ENCODE measurements at places on chromosomes 16 and 17.

- DNase-seq = no peak
These were observed 64.8 kb downstream of the MYO18A start for GRCh38 chr17:29115435-29115834.

DNA sequence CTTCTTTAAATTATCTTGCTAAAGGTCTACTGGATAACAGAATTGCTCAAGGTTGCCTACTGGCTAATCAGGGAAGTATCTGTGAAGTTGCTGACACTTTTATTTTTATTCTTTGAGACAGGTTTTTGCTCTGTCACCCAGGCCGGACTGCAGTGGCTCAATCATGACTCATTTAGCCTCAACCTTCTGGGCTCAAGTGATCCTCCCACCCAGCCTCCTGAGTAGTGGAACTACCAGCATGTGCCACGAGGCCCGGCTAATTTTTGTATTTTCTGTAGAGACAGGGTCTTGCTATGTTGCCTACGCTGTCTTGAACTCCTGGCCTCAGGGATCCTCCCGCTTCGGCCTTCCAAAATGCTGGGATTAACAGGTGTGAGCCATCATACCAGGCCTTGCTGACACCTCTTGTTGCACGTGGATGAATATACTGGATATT is 43.1 kb downstream of the GLG1 start:
- DNase-seq = no peak

- no peak for DNase-seq
These were observed 2.0 kb upstream of the TTYH2 start for GRCh38 chr17:74211141-74211911.

DNA sequence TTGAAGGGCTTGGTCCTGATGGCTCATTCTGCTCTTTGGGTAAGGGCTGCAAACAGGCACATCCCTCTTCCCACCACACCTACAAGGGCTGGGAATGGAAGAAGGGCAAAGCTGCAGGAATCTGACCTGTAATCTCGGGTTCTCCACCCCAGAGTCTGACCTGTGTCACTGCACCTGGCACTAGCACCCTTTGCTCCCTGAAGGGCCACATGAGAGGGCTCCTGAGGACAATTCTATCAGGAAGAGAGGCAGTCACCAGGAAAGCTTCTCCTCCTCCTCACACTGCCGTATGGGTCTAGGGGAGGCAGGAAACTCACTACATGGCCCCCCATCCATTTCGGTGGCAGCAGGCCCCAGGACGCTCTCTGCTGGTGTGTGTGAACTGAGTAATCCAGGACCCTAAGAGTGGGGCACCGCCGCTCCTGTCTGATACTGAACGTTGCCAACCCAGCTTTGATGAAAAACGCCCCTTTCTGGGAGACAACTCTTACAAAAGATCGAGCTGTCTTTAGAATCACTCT is 26.4 kb downstream of the TTLL6 start:
- no peak for DNase-seq

DNA sequence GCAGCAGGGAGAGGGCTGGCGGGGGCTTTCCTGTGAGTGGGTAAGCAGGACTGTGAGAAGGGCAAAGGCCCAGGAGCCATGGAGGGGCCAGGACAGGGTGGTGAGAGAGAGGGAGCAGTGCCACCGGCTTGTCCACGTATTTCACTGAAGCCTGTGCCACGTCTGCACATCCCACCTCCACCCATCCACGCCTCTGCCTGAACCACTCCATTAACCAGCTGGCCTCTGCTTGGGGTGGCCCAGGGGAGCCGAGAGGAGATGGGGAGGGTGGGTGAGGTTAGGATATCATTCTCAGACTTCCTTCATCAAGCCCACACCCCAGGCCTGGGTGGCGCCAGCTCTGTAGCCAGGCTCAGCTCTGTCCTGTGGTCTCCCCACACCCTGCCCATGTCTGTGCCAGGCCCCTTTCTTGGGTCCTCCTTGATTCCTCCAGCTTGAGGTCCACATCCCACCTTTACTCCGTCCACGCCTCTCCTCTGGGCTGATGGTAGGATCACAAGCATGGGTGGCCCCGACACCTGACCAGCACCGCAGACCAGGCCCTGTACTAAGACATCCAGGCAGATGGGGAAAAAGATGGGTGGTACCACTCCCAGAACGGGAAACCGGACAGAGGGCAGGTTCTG is 3.2 kb upstream of the FN3K start:
- no peak for DNase-seq

GRCh38 chr16:49615576-49615975 is 240.3 kb downstream of the ZNF423 start:
- no peak for DNase-seq

GRCh38 chr16:51815523-51815922 is 664.5 kb upstream of the SALL1 start:
- no peak for DNase-seq

DNA sequence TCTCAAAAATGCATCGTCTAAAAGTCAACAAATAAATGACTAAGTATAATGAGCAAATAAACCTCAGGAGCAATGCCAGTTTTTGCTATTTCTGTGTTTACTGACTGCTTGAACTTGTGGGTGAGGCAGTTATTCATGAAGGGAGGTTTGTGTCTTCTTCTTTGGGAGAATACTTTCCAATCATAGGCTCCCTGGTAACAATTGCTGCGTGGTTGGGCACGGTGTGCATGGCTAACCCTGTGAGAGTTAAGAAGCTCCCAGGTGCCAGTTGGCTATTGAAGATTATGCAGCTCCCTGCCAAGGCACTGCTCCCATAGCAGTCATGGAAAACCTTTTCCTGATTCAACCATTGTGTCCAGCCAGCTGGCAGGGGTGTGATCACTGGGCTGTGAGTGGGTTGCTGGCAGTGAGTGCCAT is 775.9 kb upstream of the GOT2 start:
- DNase-seq = no peak

- DNase-seq = no peak
These were observed 4.5 kb downstream of the IGF2BP1 start for GRCh38 chr17:49001671-49002070.

DNA sequence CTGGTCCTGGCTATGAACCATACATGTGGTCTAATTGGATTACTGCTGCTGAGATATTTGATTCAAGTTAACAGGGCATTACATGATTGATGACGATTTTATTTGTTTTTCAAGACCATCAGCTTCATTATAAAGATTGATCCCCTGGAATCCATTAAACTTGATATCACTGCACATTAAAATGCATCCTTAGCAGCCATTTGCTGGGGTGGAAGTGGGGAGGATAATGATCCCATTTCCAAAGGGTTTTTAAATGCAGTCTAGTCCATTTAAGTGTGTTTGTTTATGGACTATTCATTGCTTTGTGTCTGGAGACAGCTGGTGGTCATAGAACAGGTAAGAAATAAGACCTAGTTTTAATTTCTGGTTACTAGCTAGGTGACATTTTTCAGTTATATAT is 40.9 kb downstream of the ADAMTS18 start:
- DNase-seq = no peak

- peak; percentile 79 for DNase-seq
These were observed 32.8 kb upstream of the NUDT16L1 start for GRCh38 chr16:4660454-4661007.

- no peak for DNase-seq
These were observed 6.8 kb upstream of the MMP15 start for GRCh38 chr16:58018803-58019202.

DNA sequence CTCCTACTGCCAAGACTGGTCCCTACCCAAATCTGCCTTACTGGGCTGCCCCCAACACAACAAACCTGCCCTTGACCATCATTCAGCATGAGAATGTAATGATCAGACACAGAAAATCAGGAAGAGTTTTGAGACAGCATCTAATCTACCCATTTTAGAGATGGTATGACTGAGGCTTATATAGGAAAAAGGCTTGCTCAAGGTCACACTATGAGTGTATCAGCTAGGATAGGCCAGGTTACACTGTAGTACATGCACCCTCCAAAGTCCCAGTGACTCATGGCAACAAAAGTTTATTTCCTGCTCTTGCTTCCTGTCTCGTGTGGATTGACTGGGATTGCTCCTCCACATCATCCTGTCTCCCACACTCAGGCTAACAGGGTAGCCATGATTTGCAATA is 27.9 kb downstream of the NLRC5 start:
- DNase-seq = no peak

- peak; percentile 30 for DNase-seq
These were observed 16.9 kb downstream of the DOC2B start for GRCh38 chr17:164303-165235.

GRCh38 chr16:57859331-57859730 is 57.0 kb upstream of the KIFC3 start:
- no peak for DNase-seq

GRCh38 chr16:86791287-86792035 is 213.1 kb downstream of the FOXL1 start:
- no peak for DNase-seq

- DNase-seq = no peak
These were observed 3.1 kb downstream of the SCNN1G start for GRCh38 chr16:23185656-23186055.

DNA sequence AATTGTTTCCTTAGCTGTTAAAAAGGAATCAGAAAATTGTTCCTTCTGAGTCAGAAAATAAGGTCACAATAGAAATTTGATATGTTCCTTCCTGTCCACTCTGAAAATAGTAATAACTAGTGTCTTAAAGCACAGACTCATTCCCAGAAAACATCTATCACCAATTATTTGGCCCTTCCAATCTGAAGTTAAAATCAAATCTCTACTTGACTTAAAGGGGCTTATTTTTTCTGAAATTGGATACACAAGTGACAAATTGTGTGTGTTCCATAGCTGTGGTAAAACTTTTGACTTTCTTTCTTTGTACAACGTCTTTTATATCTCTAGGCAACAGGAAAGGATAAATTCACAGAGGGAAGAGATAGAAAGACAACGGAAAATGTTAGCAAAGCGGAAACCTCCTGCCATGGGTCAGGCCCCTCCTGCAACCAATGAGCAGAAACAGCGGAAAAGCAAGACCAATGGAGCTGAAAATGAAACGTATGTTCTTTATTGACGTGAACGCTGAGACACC is 54.5 kb upstream of the MRC2 start:
- DNase-seq = no peak

DNA sequence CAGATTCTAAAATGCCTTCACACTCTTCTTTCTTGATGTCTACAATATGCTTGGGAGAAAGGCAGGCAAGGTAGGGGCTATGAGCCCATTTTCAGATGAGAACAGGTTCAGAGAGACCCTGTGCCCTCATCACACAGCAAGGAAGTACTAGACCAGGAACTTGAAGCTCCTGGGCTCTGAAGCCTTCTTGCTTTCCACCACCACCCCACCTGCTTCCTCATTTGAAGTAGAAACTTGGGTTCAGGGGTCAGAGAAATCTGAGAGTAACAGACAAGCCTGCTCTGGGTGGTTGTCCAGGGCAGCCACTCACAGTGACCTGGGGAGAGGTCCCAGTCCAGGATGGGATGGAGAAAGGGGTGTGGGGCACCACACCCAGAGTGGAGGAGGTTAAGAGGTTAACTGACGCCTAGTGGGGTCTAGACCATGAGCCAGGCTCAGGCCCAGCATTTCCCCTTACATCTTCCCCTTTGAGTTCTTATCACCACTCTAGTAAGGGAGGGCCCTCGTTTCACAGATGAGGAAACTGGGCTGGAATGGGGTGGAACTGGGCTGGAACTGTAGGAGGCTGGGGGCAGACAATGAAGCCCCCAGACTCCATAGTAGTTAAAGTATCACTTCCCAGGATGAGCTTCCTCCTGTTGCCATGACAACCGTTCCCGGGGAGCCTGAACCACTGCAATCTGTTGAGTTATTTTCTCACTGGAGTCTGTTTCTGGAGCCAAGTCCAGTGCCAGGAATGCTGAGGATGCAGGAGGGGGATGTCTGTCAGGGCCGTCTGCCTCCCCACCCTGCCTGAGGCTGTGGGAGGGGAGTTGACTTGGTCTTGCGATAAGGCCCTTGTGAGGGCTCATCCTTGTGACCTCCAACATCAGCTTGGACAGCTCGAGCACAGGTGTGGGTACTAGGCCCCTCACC is 16.2 kb upstream of the PHF12 start:
- DNase-seq = no peak

DNA sequence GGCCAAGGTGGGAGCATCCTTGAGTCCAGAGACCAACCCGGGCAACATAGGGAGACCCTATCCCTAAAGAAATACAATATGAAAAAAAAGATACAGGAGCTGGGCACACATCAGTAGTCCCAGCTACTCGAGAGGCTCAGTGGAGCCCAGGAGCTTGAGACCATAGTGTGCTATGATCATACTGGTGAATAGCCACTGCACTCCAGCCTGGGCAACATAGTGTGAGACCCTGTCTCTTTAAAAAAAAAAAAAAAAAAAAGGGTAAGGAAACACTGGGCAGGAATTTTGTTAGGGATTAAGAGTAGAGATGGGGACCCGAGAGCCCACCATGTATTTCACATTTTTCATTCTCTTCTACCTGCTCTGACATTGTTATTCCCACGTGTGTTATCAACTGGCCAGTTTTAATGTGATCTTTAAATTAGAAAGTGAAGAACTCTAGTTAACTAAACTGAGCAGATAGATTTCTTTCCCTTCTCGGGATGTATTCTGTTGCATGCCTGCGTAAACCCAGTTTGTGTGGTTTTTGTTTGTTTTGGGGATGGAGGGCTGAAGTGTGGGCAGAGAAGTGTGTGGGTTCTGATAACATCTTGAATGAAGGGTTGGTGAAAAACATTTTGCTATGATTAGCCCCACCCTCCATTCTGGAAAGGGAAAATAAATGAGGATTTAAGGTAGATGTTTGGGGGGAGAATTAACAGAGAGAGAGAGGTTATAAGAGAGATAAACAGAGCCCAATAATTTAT is 17.2 kb upstream of the SNTB2 start:
- DNase-seq = no peak

GRCh38 chr17:74604761-74605160 is 12.7 kb upstream of the CD300LD start:
- no peak for DNase-seq

DNA sequence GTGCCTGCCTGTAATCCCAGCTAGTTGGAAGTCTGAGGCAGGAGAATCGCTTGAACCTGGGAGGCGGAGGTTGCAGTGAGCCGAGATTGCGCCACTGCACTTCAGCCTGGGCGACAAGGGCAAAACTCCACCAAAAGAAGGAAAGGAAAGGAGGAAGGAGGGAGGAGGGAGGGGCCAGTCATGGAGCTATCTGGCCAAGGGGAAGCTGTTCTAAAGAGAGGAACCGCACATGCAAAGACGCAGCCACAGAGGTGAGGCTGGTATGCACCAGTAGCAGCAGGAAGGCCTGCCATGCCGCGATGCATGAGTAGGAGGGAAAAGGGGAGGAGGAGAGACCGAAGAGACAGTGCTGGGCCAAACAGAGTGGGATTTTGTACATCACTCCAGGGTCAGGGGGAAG is 35.9 kb downstream of the HSBP1 start:
- DNase-seq = no peak

GRCh38 chr17:42893359-42893758 is 7.2 kb upstream of the G6PC1 start:
- no peak for DNase-seq

DNA sequence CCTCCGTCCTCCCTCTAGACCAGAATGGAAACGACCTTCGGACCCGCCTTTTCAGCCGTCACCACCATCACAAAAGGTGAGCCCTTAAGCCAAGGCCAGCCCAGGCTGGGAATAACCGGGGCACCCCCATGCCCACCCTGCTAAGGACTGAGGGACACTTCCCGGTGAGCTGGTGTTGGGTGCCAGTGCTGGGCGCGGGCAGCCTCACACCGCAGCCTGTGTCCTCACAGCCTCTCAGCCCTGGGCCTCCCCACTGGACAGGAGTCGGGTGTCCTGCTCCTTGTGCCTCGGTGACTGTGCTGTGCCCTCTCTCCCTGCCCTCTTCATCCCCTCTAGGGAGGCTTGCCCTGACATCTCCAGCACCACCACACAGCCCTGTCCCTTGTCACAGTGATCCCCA is 10.3 kb downstream of the TRAF7 start:
- DNase-seq = no peak
